ENCODE measurements at places on chromosomes 13 and 19.
A peak's percentile ranks its signal among the peaks of the same experiment; 100 is the strongest.

GRCh38 chr19:31772915-31773314 lies 423.7 kb upstream of the TSHZ3 start:
- no peak for DNase-seq

DNA sequence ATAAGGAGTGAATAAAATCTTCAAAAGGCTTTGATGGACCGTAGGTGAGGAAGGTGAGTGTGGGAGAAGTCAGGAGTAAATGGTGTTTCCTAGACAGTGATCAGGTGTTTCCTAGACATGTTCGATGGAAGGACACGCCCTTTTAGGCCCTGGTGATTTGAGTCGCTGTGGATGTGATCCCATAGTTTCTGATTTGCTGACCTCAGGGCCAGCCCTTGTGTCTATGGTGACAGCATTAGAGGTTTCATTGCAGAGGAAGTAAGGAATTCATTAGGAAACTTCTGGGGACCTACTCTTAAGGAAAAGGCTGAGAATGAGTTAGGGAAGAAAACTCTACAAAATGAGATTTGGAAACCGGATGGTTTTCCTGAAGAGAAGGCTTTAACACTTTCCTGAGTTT lies 31.5 kb upstream of the RNF113B start:
- DNase-seq, result no peak

DNA sequence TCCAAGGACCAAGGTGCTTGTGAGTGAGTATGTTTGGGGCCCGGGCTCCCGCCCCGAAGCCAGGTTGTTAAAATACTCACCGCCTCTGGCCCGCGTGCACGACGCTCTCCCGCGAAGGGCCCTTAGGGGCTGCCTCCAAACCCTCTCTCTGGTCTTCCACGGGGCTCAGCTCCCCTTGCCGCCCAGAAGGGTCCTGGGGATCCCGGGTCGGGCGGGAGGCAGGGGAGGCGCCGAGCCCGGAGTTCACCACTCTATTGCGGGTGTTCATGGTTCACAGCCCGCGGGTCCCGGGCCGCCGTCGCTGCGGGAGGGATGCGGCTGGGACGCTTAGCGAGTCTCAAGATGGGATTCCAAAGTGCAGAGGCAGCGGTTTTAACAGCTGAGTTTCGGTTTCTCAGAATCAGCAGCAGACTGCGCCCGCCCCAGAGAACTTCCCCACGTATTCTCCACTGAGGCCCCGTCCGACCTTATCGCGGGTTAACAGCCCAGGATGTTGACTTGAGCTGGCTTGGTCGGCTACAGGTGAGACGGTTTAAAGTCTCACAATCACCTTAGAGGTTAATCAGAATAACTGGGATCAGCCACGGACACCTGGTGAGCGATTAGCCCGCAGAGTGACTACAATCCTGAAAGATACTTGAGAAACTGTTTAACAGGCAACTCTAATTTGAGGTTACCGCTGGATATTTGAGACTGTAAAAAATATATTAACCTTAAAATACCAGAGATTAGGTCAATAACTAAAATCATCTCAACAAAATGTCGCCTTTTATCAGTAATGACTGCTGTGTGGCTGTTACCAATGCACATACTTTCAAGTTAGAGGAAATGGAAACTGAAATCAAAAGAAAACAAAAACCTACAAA lies at the start of gene EPSTI1:
Gene EPSTI1 (minus strand): TSS at position 344 of the 866 bp plus-strand sequence. CDS start 76 bp downstream, at position 268.
- peak; percentile 78 for DNase-seq

DNA sequence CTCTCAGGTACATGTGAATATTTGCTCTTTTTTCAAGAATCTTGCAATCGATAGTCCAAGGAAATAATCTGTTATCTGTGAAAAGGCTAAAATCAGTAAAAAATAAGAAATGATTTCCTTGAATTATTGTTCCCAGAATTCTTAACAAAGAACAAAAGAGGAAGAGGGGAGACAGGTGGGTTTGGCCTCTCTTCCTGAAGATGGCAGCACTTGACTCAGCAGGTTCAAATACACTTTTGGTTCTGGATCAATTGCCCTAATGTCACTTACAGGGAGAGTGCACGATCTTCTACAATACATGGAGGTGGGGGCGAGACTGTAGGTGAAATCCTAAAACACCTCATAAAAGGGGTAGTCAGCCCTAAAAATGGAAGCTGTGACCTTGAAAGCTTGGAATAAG lies 358.7 kb downstream of the IRS2 start:
- DNase-seq, result no peak

DNA sequence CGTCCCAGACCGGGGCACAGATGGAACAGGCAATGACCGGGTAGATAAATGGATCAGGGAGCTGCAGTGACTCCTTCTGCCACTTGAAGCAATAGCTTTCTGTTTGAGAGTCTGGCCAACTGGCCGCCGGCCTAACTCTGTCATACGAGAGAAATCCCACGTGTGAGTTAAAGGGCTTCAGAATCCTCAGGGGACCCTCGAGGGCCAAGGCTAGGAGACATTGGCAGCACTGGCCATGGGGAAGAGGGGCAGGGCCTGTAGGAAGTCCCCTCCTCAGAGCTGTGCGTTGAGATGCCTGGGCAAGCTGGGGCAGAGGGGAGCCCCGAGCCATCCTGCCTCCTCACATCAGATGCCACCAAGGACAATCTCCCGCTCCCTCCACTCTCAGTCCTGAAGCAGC lies 51.6 kb downstream of the KLF2 start:
- DNase-seq, result no peak

- DNase-seq, result no peak
Observed at GRCh38 chr19:38563475-38563874, 54.3 kb downstream of the MAP4K1 start.

- DNase-seq, result no peak
Observed at GRCh38 chr13:110421061-110421460, 114.0 kb downstream of the COL4A2 start.
